ENCODE measurements at places on chromosomes 6 and 20.

- no peak for DNase-seq
These were observed 3.8 kb downstream of the GID8 start for GRCh38 chr20:62941792-62942191.

- peak; percentile 80 for DNase-seq
These were observed 40.3 kb upstream of the ANGPT4 start for GRCh38 chr20:956330-956951.

GRCh38 chr6:167212713-167213005, 54.9 kb upstream of the GPR31 start:
- no peak for DNase-seq

DNA sequence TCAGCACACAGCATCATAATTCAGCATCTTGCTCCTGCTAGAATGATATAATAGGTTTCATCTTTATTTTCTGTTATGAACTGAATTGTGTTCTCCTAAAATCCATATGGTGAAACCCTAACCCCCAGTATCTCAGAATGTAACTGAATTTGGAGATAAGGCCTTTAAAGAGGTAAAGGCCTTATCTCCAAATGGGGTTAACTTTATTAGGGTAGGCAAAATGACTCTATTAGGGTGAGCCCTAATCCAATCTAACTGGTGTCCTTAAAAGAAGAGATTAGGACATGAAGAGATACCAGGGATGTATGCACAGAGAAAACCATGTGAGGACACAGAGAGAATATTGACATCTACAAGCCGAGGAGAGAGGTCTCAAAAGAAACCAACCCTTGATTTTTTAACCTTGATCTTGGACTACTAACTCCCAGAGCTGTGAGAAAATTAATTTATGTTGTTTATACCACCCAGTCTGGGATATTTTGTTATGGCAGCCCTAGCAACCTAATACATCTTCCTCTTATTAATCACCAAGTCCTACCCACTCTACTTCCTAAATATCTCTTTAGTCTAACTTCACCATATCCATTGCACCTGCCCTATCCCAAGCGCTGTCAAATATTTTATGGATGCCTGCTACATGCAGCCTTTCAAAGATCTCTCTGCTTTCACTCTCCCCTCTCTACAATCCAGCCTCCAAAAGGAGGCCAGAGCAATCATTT, 8.5 kb upstream of the MRS2 start:
- no peak for DNase-seq

DNA sequence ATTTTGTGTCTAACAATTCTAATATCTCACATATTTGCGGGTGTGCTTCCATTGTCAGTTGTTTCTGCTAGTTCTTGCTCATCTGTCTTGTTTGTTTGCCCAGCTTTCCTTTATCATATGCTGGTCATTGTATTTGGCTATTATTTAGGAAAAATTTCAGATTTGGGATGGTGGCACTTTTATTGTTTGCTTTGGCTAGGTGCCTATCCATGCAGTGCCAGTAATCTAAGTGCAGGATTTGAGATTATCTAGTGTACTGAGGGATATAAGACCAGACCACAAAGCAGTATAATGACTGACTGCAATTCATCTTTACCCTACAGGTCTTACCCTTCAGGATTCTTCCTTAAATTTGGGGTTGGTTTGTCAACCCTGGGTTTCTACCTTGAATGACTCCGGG, 63.9 kb downstream of the NINL start:
- DNase-seq: no peak

DNA sequence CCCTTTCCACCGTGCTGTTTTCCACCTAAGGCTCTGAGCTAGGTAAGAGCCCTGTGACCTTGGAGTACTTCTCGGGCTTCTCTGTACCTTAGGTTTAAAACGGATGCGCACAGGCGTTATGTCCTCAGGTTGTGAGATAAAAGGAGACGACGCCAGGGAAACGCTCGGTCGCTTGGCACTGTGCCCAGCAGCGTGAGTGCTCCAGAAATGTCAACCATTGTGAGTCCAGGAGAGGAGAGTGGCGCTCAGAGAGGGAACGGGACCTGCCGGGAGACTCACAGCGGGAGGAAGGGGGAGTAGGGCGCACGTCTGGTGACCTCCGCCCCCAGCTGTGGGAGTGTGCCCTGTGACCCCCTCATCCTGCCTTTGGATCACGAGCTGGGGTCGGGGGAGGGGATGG, 33.8 kb upstream of the SCRT2 start:
- DNase-seq: no peak

GRCh38 chr6:18527836-18528743, 140.9 kb downstream of the RNF144B start:
- no peak for DNase-seq

GRCh38 chr6:84271061-84271716, 43.7 kb upstream of the CEP162 start:
- DNase-seq: no peak

- no peak for DNase-seq
These were observed 18.3 kb downstream of the INSM1 start for GRCh38 chr20:20386192-20386591.

DNA sequence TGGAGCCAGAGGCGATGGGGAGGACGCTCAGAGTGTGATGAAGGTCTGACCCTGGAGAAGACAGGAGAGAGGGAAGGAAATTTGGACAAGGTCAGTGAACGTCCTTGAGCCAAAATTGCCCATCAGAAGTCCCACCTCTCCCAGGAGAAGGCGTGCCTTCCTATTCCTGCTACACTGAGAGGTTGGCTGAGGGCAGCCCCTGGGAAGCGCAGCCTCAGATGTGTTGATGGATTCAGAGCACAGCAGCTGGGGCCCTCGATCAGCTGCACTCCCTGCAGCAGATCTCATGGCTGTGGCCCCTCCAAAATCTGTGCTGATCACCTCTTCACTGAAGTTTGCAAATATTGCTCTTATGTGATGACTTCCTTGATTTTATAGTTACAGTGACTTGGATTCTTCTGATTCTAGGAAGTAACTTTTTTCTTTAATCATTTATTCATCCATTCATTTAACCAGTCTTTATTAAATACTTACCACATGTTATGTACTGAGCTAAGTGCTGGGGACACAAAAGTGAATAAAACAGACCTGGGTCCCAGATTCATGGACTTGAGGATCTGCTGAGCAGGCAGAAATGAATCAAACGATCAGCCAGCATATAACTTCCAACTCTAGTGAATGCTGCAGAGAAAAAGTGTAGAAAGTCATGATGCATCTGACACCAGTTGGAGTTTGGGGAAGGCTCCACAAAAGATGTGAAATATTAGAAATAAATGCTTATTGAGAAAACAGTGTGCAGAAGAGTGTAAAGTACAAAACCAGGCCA, 69.6 kb upstream of the ARMC2 start:
- no peak for DNase-seq

GRCh38 chr6:125818225-125818657, 27.5 kb downstream of the NCOA7 start:
- DNase-seq: peak; percentile 8

GRCh38 chr6:94414041-94414440, 994.7 kb upstream of the EPHA7 start:
- no peak for DNase-seq

DNA sequence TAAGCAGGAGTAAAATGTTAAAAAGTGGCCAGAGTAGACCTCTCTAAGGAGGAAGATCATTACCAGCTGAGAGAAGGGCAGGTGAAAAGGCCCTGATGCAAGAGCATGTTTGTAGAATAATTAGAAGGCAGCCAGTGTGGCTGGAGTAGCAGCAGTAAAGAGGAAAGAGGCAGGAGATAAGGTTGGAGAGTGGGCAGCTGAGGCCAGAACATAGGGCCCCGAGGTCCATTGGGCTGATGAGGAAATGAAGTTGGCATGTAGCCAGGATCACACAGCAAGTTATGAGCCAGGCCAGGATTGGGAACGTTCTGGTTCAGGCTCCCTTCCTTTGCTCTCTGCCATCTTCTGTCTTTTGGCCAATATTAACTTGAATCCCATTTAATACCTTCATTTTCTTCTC, 51.6 kb downstream of the RALY start:
- DNase-seq: no peak

GRCh38 chr6:154359161-154359574, 2.6 kb upstream of the IPCEF1 start:
- no peak for DNase-seq

Data from GM19239 (cell line).